CD4-positive, alpha-beta T cell treated with Interleukin-10 for 1 hour (primary cell): ENCODE measurements at places on chromosomes 12 and 14.

DNA sequence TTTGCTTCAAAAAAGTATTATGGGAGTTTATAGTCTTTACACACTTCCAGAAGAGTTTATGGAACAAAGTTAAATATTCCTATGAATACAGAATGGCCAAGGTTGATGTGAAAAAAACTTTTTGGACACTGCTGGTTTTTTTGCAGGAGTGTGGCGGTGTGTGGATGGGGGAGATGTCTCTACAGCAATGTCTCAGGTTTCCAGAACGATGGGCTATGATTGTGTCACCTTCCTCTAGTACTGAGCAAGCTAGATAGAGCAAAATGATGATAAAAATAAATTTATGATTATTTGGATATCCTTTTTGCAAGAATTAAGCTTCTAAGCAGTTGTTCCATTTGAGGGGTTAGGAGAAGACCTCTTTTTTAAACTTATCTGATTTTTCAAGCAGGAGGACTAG, 37.9 kb downstream of the FBXO34 start:
- no peak for DNase-seq

DNA sequence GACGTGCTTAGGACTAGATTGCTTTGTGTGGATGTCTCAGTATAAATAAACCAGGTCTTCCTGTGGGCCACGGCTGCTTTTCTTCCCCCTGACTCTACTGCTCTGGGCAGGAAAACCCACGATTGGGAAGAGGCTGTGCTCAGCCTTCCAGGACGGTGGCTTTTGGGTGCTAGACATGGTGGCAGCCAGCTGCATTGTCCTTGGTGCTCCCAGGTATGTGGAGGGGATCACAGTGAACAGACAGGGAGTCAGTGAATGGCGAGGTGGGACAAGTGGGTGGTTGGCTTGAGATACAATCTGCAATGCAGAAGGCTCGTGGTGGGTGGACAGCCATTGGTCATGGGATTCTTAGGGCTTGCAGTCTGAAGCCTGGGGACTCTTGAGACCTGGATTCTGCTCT, 366.3 kb downstream of the AACS start:
- no peak for DNase-seq

- no peak for DNase-seq
Observed at GRCh38 chr12:25959071-25959961, 834 bp downstream of the RASSF8 start.

DNA sequence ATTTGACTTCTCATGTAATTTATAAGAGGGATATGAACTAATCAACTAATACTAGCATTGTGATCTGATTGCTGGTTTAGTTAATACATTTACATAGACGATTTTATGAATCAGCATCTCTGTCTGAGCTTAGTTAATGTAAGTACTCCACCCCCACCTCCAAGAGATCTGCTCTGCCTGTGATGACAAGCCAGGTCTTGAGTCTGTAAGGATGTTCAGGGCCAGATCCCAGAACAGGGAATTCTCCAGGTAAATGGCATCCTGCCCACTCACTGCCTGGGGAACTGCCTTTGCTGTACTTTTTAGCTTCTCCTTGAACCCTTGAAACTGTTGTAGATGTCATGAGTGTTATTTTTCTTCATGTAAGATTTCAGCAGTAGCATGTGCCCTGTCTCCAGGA, 289.8 kb downstream of the RGS6 start:
- no peak for DNase-seq

DNA sequence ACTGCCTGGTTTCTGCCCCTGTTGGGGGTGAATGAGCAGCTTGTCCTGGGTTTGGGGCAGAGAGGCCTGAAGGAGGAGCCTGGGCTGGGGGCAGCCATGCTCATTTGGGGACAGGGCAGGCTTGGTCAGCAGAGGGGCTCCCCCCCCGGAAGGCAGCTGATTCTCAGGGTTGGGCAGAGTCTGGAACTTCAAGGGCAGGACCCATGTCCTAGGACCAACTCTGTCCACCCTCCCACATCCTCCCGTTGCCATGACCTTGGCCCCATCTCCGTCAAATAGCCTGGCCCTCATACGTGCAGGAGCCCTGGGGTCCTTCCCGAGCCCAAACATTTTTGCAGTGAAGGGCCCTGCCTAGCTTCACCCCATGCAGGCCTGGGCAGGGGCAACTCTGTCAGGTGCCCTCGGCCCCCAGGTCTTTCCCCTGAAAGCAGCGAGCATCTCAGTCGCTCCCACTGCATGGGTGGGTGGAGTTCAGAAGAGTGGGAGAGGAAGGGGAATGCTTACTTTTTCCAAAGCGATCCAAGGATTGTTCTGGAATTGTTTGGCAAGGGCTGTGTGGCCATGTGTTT, 32.6 kb downstream of the TNFAIP2 start:
- no peak for DNase-seq

DNA sequence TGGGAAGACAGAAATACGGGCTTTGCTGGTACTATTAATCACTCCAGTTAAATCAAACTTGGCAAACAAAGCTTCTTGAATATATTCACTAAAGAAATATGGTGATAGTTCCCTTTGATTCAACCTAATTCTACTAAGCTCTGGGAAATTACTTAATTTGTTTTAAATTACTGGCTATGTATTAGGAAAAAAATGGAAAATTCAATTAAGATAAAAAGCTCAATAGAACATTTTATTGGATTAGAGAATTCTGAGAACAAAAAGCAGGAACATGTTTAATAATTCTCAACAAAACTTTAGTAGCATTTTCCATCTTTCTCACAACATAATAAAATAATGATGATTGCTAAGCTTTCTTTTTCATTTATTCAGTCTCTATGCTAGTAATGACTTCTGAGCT, 30.2 kb downstream of the BDKRB1 start:
- DNase-seq, result no peak

- DNase-seq, result peak; percentile 15
Observed at GRCh38 chr12:128387811-128388422, 120.9 kb downstream of the TMEM132C start.

GRCh38 chr12:6346235-6346832, 4.5 kb upstream of the TNFRSF1A start:
- no peak for DNase-seq

DNA sequence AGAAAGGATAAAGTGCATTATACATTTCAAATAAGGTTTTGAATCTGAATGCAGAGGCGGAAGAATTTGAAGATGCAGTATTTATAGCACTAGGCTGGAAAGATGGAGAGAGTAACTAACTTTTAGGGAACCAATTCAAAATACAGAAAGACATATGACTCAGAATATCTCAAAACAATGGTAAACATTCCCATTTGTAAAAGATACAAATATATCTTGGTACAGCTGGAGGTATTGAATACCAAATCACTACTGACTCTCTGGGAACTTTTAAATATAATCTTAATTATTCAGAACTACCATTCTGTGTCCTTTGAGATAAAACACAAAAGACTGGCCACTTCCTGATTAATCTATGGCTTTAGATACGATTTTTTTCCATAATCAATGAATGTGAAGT, 5.1 kb downstream of the CD69 start:
- no peak for DNase-seq

- DNase-seq, result no peak
Observed at GRCh38 chr12:76719171-76720041, 44.5 kb upstream of the ZDHHC17 start.

DNA sequence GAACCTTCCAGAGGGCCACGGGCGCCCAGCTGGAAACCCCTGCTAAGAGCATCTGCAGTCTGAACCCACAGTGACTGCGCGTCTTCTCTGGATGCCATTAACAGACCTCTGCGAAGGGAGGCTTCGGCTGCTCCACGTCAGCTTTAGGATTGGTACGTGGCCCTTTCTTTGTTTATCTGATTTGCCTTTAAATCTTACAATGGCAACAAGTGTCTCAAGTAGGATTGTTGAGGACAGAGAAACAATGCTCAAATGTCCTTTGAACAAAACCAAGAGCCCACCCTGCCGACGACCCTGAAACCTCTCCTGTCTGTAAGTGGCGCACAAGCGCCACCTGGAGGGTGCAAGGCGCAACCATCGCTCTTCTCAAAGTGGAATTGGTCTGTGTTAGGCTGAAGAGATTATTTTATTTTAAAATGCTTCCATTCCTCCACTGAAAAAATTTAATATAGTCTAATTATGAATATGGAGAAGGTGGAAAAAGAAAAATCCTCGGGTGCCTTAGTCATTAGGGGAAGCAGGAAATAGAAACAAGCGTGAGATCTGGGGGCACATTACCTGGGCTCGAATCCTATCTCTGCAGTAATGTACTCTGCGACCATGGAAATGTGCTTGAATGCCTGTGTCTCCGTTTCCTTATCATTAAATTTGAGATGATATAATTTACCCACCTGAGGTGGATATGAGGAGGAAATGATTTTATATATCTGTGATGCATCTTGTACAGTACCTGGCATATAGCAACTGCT, 82.6 kb upstream of the PTPRB start:
- peak; percentile 25 for DNase-seq

DNA sequence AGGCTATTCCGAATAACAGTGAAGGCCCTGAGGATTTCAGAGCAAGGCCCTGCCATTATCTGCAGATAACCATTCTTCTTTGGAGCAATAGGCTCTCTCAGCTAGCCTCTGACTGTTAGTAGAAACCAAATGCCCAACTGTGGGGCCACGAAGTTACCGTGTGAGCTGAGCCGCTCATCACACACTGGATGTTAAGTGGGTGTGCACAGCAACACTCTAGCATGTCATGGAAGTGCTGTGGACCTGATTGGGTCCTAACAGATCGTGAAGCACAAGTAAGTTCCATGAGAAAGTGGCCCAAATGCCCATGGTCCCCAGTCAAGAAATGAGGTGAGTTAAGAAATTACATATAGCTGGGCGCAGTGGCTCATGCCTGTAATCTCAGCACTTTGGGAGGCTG, 190.4 kb downstream of the ALG10 start:
- DNase-seq, result no peak

DNA sequence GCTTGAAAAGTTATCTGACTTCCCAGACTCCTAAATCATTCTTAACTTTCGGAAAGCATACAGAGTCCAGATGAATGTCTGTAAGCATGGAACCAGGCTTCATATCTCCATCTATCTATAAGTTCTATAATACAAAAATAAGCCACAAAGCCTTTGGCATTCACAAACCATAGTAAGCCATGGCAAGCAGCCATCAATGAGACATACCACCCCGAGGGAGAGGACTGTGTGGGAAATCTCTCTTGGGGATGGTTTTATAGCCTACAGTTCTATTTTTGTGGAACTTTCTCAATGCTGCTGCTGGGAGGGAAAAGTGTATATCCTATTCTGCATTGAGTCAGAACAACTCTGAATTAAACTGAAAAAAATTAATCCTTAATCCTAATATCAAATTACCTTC, 20.4 kb downstream of the EGLN3 start:
- no peak for DNase-seq

GRCh38 chr14:87617079-87617478, 375.9 kb downstream of the GALC start:
- DNase-seq, result no peak

DNA sequence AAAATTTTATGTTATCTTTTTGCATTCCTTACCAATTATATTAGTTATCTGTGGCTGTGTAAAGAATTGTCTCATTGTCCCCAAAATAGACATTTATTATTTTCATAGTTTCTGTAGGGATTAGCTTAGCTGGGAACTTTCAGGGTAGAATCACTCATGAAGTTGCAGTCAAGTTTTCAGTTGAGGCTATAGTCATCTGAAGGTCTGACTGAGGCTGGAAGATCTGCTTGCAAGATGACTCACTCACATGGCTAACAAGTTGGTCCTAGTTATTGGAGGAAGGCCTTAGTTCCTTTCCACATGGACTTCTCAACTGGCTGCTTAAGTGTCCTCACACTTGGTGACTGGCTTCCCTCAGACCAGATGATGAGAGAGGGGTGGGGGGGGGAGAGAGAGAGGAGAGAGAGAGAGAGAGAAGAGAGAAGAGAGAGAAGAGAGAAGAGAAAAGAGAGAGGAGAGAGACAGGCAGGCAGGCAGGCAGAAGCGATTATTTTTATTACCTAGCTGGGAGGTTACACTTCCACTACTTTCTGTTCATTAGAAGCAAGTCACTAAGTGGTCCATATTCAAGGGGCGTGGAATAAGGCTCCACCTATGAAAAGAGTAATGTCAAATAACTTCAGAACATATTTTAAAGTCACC, 6.4 kb downstream of the AP5M1 start:
- no peak for DNase-seq

- DNase-seq, result no peak
Observed at GRCh38 chr12:122090759-122091515, 12.4 kb downstream of the MLXIP start.

DNA sequence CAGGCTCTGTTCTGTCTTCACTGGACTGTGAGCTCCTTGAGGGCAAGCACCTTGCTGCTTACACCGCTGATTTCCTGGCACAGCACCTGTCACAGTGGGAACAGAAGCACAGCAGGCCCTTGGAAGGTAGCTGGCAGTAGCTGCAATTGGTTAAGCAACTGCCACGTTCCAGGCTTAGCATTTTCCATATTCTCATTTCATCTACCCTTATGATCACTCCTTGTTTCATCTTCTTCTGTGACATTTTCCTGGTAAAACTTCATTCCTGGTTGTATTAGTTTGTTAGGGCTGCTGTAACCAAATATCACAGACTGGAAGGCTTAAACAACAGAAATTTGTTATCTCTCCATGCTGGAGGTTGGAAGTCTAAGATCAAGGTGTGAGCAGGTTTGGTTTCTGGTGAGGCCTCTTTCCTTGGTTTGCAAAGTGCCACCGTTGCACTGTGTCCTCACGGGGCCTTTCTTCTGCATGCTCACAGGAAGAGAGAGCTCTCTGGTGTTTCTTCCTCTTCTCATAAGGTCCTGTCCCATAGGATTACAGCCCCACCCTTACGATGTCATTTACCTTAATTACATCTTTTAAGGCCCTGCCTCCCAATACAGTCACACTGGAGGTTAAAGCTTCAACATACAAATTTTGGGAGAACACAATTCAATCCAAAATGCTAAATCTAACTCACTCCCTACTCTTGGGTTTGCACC, 121.7 kb upstream of the CPSF6 start:
- DNase-seq, result no peak

- no peak for DNase-seq
Observed at GRCh38 chr14:96077983-96078624, 38.9 kb downstream of the C14orf132 start.

DNA sequence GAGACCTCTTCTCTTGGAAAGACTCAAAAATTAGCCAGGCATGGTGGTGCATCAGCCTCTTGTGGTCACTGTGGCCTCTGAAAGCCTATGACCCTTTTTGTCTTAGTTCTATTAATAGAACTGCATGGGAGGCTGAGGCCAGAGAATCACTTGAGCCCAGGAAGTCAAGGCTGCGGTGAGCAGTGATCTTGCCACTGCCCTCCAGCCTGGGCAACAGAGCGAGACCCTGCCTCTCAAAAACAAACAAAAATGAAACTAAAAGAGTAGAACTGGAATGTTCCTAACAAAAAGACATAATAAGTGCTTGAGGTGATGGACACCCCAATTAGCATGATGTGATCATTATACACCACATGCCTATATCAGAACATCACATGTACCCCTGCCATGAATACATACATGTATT, 197.0 kb upstream of the EEA1 start:
- DNase-seq, result no peak

- no peak for DNase-seq
Observed at GRCh38 chr12:42786400-42787148, 197.0 kb upstream of the PRICKLE1 start.

DNA sequence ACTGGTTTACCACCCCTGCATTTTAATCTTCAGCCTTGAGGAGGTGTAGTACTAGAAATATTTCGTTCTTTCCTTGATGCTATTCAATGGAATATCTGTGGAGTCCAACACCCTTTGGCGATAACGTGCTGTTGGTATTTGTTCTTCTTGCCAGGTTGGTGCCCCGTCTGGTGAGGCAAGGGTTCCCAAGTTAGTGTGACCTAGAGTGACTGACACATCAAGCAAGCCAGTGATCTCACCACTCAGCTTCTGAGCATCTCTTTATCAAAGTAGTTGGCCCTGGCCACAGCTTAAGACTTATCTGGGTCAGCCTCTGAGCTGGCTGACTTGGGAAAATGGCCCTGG, 60.2 kb downstream of the PLXNC1 start:
- peak; percentile 33 for DNase-seq
